Karpas-422 (cell line): ENCODE measurements at places on chromosomes 2 and 18.

GRCh38 chr2:105797298-105797819 lies 52.6 kb downstream of the NCK2 start:
- no peak for DNase-seq
- 0 out of 2 replicates have a peak, but pooled peaks cover 2% of the 10 kb centered on the region for H3K27me3 ChIP-seq
- peaks cover 2% of the 10 kb centered on the region; the same call in 1 of the 2 replicates for H3K4me1 ChIP-seq
- H3K27ac ChIP-seq = no peak overlapping the region
- H3K36me3 ChIP-seq = no peaks in the 10 kb centered on the region

DNA sequence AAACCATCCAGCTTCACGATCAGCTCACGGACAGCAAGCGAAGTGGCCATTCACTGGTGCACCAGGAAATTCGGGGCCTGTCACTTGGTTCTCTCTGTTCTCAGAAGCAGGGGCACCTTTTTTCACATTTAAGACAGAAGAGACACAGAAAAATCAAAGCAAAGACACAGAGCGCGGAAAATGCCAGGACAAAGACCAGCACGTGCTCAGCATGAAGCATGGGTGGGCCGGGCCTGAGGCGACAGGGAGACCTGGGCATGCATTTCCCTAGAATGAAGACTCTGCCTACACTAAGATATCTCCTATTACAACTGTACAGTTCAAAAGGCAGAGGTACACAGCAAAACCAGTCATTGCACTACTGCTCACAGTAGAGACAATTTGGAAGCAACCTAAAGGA lies 117.4 kb upstream of the ID2 start:
- no peak overlapping the region for H3K4me3 ChIP-seq
- no peaks in the 10 kb centered on the region for H3K27me3 ChIP-seq
- no peak for DNase-seq
- H3K4me1 ChIP-seq = peaks cover 4% of the 10 kb centered on the region

- peaks cover 10% of the 10 kb centered on the region for H3K4me1 ChIP-seq
- no peak overlapping the region for H3K27ac ChIP-seq
- no peaks in the 10 kb centered on the region for H3K27me3 ChIP-seq
- DNase-seq = no peak
- H3K36me3 ChIP-seq = peaks cover 21% of the 10 kb centered on the region
Measured at GRCh38 chr2:197108758-197109157, 182.3 kb upstream of the PGAP1 start.

- no peak for DNase-seq
- H3K4me3 ChIP-seq = no peak overlapping the region
- no peak overlapping the region for H3K27ac ChIP-seq
- H3K36me3 ChIP-seq = no peaks in the 10 kb centered on the region
- H3K27me3 ChIP-seq = no peaks in the 10 kb centered on the region
- no peaks in the 10 kb centered on the region for H3K4me1 ChIP-seq
Measured at GRCh38 chr2:203732092-203732952, 25.9 kb downstream of the CD28 start.

GRCh38 chr18:61735564-61736102 lies 157.2 kb downstream of the RNF152 start:
- H3K4me1 ChIP-seq = no peaks in the 10 kb centered on the region
- no peak overlapping the region for H3K4me3 ChIP-seq
- no peak for DNase-seq
- no peaks in the 10 kb centered on the region for H3K36me3 ChIP-seq
- H3K27me3 ChIP-seq = no peaks in the 10 kb centered on the region

DNA sequence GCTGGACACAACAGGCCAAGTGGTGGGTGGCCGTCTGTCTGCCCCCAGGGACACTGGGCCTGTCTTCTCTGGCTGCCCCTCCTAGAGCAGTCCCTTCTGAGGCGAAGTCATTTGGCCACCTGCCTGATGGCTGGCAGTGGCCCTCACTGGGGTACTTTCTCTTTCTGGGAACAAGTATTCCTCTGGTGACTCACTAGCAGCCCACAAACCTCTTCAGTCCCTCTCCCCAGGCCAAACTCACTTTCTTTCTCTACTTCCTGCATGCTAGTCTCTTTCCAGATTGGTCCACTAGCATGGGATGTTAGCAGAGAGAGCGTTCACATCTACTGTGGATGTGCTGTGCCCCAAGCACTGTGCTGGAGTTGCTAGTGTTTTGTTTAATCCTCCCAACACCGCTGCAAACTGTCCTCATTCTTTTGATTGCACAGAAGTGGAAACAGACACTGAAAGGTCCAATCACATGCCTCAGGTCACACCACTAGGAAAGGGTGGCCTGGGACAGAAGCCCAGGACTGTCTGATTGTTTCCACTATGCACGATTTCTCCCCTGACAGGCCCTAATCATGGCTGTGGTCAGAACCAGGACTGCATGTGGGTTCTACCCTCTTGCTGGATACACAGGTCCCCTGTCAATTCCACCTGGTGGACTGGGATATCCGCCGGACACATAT lies 5.2 kb downstream of the DYSF start:
- no peaks in the 10 kb centered on the region for H3K27me3 ChIP-seq
- H3K36me3 ChIP-seq = no peaks in the 10 kb centered on the region
- H3K27ac ChIP-seq = no peak overlapping the region
- H3K4me3 ChIP-seq = no peak overlapping the region
- no peak for DNase-seq

DNA sequence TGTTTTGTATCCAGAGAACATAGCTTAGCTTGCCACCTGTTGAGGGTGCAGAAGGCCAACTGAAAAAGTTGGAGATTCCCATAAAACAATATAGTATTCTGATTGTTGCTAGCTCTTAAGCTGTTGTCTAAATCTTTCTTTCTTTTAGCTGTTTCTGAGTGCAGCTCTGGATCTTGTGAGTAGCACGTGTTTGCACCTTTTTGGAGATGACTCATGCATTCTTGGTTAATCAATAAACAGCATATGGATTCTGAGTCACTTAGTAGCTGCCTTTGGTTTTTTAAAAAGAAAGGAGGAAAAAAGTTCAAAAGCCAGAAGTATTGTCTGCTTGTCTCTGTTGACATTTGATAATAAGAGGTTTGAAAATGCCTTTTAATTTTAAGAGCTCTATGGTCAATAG lies 483.0 kb upstream of the FSIP2 start:
- no peaks in the 10 kb centered on the region for H3K4me1 ChIP-seq
- no peak overlapping the region for H3K4me3 ChIP-seq
- no peak for DNase-seq
- H3K36me3 ChIP-seq = no peaks in the 10 kb centered on the region
- H3K27ac ChIP-seq = no peak overlapping the region

DNA sequence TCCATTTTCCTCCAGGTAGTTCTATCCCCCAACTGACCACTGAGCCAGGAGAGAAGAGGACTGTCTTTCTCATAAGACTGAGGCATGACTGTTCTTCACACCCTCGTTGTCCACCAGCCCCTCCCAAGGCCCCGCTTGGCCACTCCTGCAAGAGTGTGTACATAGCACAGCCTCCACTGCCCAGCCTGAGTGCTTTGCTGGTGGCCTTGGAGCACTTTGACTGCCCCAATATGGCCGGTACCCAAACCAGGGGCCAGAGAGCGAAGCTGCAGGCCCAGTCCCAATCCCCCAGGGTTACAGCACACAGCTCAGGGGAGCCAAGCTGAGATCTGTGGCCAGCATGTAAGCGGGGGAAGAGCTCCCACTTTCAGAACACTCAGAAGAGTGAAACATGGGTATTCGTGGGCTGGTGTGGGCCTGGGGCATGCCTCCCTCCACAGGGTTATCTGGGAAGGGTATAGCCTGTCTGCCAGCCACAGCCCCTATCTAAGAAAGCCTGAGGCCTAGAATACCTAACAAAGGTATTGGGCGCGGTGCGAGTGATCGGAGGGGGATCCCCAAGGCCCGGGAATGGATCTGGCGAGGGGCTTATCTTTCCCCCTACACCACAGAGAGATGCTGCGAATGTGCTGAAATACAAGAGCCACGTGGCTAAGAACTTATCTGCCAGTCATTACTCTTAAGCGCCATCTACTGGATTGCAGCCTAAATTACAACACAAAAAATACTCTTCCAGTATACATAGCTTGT lies 163.8 kb downstream of the WDPCP start:
- no peak overlapping the region for H3K4me3 ChIP-seq
- no peak overlapping the region for H3K27ac ChIP-seq

GRCh38 chr2:229409751-229410181 lies 138.7 kb upstream of the PID1 start:
- no peak for DNase-seq
- H3K4me3 ChIP-seq = no peak overlapping the region
- H3K4me1 ChIP-seq = no peaks in the 10 kb centered on the region
- H3K27ac ChIP-seq = no peak overlapping the region
